ENCODE measurements at places on chromosomes 6 and 20. TPM values are rescaled to one million over a fixed set of nuclear protein-coding genes. Genes with fewer than 3 reads are reported as not detected.
A peak's percentile ranks its signal among the peaks of the same experiment; 100 is the strongest.

The C6orf132 gene
- 11.8 TPM for total RNA-seq

The ZSWIM3 gene
- total RNA-seq, result 7.9 TPM

- DNase-seq, result no peak
Measured at GRCh38 chr20:21661488-21662055, 43.9 kb upstream of the PAX1 start.

- DNase-seq, result peak; percentile 25
Measured at GRCh38 chr6:144008120-144008811, at the start of gene PLAGL1. PLAGL1 (minus strand) TSS chr6:144008259; CDS start chr6:143948136, 60,123 bp downstream.

- DNase-seq, result no peak
Measured at GRCh38 chr20:6164421-6165341, 41.9 kb upstream of the FERMT1 start.

GRCh38 chr6:90177544-90178383 is 118.9 kb downstream of the BACH2 start:
- DNase-seq, result no peak

DNA sequence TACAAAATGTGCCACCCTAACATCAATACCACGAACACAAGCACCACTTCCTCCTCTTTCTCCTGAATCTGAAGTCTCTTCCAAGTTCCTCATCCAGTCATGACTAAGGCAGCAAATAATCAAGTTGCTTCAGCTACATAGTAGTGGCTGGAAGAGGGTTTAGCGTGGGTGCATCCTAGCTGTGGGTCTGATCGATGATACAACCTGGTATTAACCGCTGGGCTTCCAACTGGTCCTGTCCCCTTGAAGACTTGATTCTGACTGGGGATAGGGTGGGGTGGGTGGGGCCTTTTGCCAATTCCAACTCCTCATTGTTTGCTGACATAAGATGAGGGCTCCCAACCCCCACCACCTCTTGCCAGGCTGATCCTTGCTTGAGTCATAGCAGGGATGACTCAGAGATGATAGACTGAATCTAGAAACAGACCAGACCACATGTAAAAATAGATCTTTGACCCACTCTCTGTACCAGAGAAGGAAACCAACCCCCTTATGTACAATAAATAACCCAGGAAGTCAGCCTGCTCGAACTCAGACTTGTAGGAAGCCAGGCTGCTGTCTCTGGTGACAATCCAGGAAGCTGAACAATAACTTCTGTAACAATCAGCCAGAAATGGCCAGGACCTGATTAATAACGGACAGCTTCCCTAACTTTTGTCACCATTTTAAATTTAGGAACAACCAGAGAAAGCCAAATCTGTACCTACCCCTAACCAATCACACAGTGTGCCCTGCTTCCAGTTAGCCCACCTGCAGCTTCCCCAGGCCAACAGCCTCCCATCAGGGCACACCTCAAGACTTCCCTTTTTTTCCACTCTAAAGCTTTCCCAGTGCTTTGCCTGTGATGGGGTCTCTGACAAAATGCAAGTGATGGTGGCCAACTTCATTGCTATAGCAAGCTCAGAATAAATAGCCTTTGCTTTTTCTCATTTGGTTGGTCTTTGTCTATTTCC is 68.9 kb upstream of the FAM184A start:
- DNase-seq, result no peak

- no peak for DNase-seq
Measured at GRCh38 chr6:34243901-34244884, 4.6 kb downstream of the SMIM29 start.

GRCh38 chr20:3908667-3909066 is 19.5 kb downstream of the PANK2 start:
- no peak for DNase-seq

- DNase-seq, result no peak
Measured at GRCh38 chr6:29758761-29759160, 35.5 kb downstream of the HLA-F start.

GRCh38 chr6:36123270-36124139 is 6.8 kb upstream of the MAPK13 start:
- peak; percentile 60 for DNase-seq

GRCh38 chr6:20167601-20168000 is 44.7 kb downstream of the MBOAT1 start:
- DNase-seq, result no peak

- DNase-seq, result no peak
Measured at GRCh38 chr20:14599613-14600012, 262.2 kb upstream of the FLRT3 start.

DNA sequence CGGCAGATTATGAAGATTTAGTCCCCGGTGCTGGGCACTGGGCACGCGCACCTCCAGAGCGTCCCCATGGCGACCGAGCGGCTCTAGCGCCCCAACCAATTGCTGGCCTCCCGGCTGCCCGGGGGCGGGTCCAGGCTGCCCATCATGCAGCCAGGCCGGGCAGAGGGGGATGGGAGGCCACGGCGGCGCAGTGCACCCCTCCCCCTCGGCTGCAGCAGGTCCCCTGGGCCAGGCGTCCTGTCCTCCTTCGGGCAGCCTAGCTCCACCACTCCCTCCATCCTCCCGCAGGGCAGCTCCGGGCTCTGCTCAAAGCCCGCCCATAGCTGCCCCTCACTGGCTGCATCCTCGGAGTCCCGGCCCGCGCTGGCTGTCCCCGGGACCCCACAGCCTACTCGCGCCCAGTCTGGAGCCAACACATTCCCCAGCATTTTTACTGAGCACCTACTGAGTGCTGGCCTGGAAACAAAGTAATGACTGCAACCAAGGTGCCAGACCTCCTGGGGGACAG is 99.4 kb downstream of the ASXL1 start:
- DNase-seq, result peak; percentile 95
